ENCODE measurements at places on chromosomes 1 and 21.

- DNase-seq = no peak
These were observed 261.3 kb downstream of the DISC1 start for GRCh38 chr1:231887866-231888265.

- DNase-seq = no peak
These were observed 67.6 kb downstream of the USP24 start for GRCh38 chr1:55147524-55147923.

DNA sequence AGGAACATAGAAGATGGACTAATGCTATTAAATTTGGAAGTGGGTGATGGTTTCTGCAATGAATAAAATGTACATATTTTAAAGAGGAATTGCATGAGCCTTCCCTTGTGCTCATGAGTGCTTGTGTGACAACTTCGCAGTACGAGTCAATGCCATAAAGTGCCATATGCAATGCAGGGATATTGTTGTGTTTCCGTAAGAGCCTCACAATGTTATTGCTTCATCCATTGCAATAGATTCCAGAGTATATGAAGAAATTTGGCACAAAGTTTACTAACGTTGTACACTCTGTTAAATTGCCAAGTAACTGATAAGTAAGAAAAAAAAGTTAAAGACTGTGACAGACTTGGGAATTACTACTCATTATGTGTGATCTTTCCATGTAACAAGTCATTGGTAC lies 22.3 kb downstream of the BTG3 start:
- no peak for DNase-seq

- no peak for DNase-seq
These were observed 27.8 kb downstream of the ILDR2 start for GRCh38 chr1:166947398-166948043.

DNA sequence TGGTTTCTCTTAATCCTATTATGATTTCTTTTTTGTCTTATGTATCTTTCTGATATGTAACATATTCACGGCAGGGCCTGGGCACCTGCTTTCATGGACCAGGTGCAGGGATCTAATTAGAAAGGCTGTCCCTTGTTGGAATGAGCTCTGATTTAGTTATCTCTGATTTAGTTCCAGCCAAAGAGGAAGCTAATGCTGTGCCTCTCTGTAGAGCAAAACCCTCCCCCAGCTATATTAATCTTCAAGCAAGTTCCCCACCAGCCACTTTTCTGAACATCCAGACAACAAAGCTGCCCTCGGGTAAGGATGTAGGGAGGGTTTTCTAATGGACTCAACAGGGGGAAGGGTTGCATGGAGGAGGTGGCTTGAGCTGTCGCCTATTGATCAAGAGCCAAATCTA lies 6.1 kb downstream of the TSACC start:
- DNase-seq = no peak
